Fibroblast of skin of back (primary cell): ENCODE measurements at places on chromosomes 2 and 18.

DNA sequence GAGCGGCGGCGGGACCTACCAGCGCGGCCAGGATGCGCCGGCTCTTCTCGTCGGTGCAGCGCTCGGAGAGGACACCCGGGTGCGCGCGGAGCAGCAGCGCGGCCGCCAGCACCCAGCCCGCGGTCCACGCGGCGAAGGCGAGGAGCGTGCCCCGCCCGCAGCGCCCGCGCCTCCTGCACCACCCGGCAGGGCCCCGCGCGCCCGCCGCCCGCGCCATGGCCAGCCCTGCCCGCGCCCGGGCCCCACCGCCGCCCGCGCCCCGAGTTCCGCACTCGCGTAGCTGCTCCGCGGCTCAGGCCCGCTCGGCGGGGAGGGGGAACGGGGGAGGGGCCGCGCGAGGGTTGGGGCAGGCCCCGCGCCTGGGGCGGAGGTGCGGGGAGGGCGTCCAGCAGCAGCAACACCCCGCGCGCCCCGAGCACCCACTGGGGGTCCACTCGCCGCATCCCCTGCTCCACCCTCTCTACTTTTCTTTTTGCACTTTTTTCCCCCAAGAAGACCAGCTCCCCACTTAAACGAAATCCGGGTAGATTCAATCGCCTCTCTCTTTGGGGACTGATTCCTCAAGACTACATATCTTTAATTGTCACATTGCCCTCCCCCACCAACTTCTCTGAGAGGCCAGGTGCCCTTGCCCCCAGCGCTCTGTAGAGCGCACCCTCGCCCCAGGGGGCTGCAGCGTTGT is at the start of gene DIPK1C:
Gene DIPK1C (minus strand): TSS at position 266 of the 682 bp plus-strand sequence. CDS start 49 bp downstream, at position 217.
- no peak for DNase-seq

- peak; percentile 70 for DNase-seq
Measured at GRCh38 chr2:132936261-132936660, 266.3 kb upstream of the LYPD1 start.

GRCh38 chr2:213162516-213163118 is 11.2 kb upstream of the IKZF2 start:
- DNase-seq = peak; percentile 55

DNA sequence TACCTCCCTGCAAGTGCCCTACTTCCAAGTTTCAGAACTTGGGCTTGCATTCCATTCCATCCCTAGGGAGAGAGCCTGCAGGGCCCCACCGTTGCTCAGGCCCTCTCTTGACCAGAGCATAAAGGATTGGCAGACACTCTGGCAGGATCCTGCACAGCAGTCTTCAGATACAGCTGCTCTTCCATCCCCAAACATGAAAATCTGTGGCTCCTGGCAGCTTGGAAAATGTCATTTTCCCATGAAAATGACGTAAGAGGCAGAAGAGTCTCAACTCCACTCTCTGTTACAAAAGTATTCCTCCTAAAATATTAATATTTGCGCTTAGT is 162.6 kb downstream of the GFPT1 start:
- DNase-seq = peak; percentile 41

DNA sequence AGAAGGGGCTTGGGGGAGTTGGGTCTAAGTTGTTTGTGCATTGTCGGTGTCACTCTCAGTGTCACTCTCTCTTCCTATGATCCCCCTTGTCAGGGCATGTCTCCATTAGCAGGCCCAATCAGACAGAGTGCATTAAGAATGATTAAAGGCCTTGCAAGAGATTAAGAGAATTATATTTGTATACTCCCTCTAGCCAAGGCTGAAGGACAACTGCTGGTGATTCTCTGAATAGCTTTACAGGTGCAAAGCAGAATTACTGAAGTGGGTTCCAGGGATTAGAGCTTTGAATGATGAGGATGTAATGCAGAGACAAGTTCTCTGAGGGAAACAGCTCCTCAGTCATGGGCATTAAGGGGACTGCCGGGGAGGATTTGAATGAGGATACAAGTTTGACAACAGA is 104.8 kb upstream of the LGALSL start:
- no peak for DNase-seq

DNA sequence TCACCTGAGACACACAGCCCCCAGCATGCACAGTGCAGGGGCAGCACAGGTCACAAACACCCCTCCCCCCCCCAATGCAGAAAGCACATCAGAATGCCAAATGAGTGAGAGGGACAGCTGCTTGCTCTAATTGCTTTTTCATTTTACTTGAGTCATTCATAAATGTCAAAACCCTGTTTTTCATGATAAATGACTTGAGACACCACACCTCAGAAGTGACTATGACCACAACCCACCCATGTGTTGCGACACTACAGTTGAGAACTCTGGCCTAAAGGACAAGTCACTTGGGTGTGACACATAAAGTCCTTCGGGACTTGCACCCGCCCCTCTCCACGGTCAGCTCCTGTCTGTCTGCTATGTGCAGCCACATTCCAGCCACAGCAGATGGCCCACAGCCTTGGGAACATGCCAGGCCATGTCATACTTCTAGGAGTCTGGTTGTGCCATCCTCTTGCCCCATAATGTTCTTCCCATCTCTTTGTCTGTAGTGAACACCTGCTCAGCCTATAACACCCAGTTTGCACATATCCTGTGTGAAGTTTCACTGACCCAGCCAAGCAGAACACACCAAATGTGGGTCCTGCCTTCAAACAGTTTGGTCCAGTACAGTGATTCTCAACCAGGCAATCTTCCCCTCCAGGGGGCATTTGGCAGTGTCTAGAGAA is 30.2 kb upstream of the RIOK3 start:
- peak; percentile 83 for DNase-seq

DNA sequence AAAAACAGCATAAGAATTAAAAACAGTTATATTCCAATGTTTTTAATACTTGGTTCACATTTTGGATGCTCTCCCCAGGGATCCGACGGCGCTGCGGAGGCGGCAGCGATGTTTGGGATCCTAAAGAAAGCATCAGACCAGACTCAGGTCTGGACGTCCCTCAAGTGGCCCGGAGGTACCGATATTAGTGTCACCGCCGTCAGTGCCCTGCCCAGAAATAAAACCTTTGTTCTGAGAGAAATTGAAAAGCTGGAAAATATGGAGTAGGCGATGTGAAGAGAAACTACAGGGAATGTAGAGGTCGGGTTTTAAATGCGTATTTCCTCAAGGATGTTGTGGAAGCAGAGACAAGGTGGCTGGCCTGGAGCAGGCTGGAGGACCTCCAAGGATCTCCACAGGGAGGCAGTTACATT is 683 bp upstream of the TBC1D8 start:
- no peak for DNase-seq

DNA sequence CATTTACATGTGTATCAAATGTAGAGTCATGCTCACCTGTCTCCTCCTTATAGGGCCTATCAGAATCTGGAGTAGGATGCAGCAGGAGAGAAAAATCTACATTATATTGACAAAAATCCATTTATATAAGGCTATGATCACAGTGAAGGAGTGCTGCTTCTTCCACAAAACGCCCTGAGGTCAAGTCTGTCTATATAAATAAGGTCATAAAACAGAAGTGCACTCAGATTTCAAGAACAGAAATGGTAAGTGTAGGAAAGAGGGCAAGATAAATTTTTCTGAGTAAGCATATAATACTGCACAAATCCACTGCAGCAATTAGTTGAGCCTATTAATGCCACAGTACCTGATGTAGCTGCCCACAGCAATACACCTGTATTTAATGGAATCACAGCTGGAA is 51.8 kb downstream of the COL5A2 start:
- DNase-seq = no peak

DNA sequence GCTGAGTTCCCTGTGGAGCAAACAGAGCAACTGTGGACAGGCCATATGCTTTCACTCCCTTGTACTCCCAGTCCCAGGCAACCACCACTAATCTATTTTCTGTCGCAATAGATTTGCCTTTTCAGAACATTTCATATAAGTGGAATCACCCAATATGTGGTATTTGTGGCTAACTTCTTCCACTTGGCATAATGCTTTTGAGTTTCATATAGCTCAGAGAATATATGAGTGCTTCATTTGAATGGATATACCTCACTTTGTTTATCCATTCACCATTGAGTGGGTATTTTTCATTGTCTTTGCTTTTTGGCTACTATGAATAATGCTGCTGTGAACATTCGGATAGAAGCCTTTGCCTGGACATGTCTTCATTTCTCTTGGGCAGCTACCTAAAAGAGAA is 151.9 kb downstream of the CERS6 start:
- DNase-seq = no peak

GRCh38 chr2:12720278-12720620 is 3.5 kb downstream of the TRIB2 start:
- peak; percentile 29 for DNase-seq
